GM23248 (cell line): ENCODE measurements at places on chromosomes 3 and 15.

DNA sequence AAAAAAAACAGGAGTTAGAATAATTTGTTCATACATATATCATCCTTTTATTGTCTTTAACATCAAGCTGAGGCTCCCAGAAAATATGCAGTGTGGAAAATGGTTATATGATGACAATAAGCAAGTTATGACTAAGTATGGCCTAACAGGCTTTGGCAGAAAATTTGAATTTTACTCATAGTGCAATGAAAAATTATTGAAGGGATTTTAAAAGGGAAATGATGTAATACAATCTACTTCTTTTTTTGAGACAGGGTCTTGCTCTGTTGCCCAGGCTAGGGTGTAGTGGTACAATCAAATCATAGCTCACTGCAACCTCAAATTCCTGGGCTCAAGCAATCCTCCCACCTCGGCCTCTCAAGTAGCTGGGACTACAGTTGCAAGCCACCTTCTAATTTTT, 78.7 kb downstream of the FAIM start:
- peak; percentile 83 for DNase-seq

- peak; percentile 97 for DNase-seq
Observed at GRCh38 chr3:48402281-48402732, 27.6 kb downstream of the PLXNB1 start.

DNA sequence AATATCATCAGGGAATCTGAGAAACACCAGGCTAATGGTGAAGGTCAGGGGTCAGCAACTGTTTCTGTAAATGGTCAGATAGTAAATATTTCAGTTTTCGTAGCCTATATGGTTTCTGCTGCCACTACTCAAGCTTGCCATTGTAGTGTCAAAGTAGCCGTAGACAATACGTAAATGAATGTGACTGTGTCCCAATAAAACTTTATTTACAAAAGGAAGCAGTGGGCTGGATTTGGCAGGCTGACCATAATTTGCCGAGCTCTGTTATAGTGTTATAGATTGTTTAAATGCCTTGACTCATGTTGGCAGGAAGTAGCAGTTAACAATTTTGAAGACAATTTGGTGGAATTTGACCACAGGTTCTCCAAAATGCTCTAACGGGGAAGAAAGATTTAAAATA, 548.2 kb downstream of the FOXP1 start:
- peak; percentile 23 for DNase-seq

DNA sequence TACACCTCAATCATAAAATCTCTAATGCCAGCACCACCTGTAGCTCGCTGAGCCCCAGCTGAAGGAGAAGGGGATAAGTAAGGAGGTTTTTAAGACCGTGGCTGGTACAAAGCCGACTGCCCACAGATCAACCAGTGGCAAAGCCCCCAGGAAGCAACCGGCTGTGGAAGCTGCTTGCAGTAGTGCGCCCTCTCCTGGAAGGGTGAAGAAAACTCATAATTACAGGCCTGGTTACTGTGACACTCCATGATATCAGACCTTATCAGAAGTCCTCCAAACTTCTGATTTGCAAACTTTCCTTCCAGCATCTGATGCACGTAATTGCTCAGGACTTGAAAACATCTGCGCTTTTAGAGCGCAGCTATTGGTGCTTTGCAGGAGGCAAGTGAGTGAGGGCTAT, 63.1 kb upstream of the MCTP2 start:
- DNase-seq, result peak; percentile 10

GRCh38 chr3:141754032-141754431, 9.2 kb upstream of the GRK7 start:
- DNase-seq, result no peak

DNA sequence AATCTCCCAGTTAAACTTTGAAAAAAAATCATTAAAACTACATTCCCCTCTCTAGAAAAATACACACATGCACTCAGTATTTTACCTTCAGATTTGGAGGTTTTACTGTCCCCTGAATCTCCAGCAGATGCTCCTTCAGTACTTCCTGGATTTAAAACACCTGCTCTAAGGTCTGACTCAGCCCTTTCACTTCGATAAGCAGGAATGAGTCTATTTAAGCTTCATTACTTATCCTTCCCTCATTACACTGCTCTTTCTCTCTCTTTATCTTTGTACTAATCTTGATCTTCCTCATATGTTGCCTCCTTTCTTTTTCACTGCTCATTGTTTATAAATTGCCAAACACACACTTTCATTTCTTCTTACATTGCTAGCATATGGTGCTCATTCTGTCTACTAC, 443.9 kb downstream of the DIPK2A start:
- DNase-seq, result no peak

GRCh38 chr3:184590795-184591194, 29.2 kb downstream of the EPHB3 start:
- DNase-seq, result no peak

DNA sequence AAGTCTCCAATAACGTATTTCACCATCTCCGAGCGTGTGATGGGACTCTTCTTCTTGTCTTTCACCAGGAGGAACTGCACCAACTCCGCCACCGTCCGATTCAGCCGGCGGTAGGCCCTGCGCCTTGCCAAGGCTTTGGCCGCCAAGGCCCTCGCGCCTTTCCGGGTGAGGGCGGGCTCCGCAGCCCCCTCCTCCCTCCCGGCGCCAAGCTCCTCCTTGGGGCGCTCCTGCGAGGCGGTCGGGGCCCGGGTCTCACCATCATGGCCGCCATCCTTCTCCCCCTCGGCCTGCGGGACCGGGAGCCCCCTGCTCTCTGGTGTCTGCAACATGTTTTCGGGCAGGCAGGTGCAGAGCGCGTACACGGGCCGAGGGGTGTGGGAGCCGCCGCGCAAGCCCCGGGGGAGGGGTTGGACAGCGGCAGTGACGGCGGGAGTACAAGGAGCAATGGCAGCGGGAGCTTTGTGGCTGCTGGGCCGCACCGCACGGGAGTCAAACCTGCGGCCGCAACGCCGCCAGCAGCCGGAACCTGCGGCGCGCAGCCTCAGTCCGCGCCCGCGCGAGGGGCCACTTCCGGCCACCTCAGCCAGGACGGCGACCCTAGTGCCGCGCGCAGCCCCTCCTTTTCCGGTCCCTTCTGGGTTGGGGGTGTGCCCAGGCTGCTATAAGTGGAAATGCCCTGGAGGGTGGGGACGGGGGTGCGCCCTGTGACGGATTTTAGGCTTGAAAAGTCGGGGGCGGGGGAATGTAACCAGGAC, at the start of gene MAGEF1:
TSS of gene MAGEF1 (minus strand) at position 572 of the 755 bp plus-strand sequence. CDS start at position 329, 243 bp downstream.
- DNase-seq, result peak; percentile 85

DNA sequence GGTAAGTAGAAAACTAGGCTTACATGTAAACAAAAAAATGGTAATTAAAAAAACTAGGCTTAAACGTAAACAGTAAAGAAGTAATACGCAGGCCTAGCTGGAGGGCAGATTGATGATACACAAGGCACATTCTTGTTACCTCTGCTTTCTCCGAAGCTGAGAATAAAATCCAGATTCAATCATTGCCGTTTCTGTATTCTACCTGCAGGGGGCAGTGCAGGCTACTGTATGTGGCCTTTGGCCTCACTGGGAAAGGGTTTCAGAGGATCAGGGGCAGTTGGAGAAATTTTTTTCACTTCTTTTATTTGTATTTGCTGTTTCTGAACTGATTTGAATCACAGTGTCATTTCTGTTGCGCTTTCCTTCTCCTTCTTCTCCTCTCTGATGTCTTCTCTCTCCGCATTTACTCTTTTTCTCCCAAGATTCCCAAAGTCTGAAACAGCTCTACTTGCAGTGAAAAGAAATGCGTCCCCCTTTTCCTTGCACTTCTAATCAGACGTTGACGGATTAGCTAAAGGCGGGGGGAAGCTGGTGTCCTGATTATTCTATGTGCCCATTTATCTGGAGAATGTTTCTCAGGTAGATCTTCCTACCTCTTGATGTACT, 67.1 kb upstream of the MCTP2 start:
- peak; percentile 63 for DNase-seq

DNA sequence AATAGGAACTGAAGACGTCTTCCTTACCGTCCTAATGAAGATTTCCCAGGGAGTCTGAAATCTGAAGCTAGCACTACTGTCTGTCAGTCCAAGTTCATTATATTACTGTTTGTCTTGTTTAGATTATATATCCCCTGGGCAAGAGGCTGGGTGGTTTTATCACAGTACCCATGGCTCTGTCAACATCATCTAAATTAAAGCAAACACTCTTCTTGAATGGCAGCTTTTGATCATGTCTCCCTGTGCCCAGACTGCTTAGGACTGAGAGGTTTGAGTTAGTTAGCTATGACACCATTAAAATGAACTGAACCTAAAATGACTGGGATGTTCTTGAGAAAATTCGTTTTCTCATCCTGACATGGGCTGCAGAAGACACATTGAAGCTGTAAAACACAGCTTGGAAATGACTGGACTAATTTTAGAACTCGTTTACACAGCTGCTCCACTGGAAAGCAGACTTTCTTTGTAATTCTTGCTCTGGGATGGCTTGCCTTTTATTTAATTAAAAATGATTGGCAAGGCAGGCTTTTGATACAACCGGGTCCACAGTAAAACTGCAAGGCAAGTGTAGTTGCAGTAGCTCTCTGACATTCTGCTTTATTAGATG, 243.5 kb downstream of the MFSD1 start:
- no peak for DNase-seq

DNA sequence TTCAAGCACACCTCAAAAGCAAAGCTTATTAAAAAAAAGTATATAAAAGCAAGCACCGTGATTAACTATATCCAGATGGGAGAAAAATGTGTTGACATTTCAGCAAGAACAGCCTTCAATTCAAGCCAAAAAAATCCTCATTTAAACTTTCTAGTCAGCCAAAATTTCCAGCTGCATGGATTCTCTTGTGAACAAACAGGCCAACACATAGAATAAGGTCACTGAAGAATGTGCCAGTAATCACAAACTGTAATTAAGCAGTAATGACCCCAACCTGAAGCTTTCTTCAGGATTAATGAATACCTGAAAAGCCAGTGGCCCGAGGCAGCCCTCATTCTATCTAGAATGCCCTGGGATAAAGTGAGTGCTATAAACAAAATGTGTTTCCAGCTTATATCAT, 130.7 kb upstream of the KCNMB2 start:
- DNase-seq, result peak; percentile 28

GRCh38 chr15:38545179-38545578, 19.4 kb downstream of the RASGRP1 start:
- DNase-seq, result peak; percentile 16

DNA sequence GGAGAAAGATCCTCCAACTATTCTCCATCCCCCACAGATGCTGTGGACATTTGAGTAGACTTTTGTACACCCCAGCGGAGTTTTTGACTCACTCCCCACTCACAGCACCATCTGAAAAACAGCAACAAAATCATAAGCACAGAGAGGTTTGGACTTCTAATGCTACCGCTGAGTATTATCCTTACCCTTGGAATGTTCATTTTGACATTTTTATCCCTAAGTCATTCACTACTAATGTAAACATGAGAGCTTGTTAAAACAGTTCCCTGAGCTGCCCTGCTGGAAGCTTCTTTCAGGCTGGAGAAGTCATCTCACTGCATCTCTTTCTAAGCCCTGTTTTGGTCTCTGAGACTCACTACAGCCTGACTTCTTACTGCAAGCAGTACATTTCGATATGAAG, 1045.9 kb downstream of the MCTP2 start:
- peak; percentile 77 for DNase-seq

- DNase-seq, result no peak
Observed at GRCh38 chr15:66290518-66290917, 2.9 kb upstream of the DIS3L start.

DNA sequence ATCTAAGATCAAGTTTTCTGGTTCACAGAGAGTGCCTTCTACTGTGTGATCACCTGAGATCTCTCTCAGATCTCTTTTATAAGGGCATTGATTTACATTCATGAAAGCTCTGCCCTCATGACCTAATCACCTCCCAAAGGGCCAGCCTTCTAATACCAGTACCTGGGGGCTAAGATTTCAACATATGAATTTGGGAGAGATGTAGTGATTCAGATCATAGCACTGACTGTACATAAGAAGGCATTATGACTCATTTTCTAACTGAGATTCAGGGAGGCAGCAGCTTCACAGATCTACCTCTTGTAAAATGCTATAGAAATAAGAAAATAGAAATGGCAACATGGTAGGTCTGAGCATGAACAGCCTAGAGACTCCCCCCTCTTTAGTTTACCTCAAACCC, 39.6 kb downstream of the VGLL3 start:
- DNase-seq, result peak; percentile 89

GRCh38 chr15:37682304-37682703, 252.1 kb upstream of the TMCO5A start:
- DNase-seq, result peak; percentile 32

DNA sequence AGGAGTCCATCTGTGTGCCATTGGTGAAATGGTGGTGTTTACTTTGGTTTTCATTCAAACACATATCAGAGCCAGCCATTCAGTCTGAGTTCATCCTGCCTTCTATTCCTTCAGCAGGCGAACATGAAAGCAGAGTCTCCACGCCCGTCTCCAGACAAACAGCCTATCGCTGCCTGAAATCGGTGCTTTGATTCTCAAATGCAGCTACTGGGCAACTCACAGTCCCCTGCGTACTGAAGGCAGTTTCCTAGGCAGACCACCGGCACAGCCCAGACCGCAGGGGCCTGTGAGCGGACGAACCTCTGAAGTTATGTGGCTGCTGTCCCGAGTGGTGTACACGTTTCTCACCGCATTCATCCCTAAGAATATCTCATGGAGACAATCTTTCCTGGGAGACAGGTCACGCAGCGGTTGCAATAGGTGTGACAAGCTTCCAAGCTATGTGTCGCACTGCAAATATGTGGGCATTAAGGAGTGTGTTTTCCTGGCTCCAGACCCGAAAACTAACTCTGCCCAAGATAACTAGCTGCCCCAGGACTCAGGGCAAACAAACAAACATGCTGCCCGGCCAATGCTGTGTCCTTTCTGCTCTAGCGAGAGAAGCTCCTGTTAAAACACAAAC, 16.9 kb upstream of the RYR3 start:
- peak; percentile 18 for DNase-seq

GRCh38 chr15:75089456-75090387, 66.3 kb downstream of the PPCDC start:
- DNase-seq, result no peak

- DNase-seq, result no peak
Observed at GRCh38 chr3:101680466-101680865, 3.5 kb upstream of the ZBTB11 start.

DNA sequence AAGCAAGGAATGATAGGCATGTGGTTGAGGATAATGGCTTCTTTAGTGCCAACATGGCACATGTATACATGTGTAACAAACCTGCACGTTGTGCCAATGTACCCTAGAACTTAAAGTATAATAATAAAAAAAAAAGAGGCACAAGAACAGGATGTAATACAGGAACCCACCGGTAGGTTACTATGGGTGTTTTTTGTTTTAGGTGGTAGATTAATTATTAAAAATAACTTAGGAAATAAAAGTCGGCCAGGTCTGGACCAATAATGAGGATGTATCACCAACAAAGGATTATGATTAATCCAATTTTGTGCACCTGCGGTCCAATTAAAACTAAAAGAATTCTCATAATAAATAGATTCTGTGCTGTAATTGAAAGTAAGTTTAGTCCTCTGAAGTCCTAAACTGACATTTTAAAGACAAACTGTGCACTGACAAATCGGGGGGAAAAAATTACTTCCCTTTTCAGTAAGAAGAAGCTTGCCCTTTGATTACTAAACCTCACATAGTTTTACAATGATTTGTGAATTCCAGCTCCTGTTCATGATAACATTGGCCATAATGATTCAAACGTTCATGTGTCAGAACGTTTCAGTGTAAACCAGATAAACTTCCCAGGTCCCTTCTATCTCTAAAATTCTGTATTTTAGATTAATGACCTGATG, 62.2 kb downstream of the CASR start:
- peak; percentile 60 for DNase-seq
